ENCODE measurements at places on chromosomes 16 and 17.
A peak's percentile ranks its signal among the peaks of the same experiment; 100 is the strongest.

- no peak for DNase-seq
Observed at GRCh38 chr17:8062435-8062806, 23.6 kb downstream of the ALOX15B start.

DNA sequence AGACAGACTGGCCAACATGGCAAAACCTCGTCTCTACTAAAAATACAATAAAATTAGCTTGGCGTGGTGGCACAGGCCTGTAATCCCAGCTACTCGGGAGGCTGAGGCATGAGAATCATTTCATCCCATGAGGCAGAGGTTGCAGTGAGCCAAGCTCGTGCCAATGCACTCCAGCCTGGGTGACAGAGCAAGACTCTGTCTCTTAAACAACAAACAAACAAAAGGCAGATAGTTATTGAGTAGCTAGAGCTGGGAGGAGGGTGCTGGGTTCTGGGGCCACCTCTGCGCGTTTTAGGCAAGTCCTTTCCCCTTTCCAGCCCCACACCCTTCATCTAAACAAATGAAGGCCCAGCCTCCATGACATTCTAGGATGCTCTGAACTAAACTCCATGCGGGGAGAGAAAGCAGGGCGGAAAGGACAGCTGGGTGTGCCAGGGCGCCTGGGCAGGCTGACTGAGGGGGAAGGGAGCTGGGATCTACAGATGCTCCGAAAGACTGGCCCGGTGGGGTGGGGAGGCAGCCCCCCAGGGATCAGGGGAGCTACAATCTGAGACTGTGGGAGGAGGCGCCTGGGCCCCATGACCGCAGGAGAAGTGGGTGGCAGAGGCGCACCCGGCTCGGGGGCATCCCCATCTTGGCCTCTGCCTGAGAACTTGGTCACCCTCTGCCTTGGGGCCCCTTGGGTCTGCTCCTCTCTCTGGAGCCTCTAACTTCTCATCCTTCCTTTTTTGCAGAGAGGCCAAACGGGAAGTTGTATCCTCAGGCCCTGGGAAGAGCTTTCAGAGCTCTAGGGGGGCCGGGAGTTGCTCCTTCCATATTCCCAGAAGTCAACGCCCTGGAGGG lies 910 bp downstream of the ITGAL start:
- DNase-seq, result peak; percentile 54

- DNase-seq, result no peak
Observed at GRCh38 chr17:8315764-8316217, 5.8 kb downstream of the ARHGEF15 start.

DNA sequence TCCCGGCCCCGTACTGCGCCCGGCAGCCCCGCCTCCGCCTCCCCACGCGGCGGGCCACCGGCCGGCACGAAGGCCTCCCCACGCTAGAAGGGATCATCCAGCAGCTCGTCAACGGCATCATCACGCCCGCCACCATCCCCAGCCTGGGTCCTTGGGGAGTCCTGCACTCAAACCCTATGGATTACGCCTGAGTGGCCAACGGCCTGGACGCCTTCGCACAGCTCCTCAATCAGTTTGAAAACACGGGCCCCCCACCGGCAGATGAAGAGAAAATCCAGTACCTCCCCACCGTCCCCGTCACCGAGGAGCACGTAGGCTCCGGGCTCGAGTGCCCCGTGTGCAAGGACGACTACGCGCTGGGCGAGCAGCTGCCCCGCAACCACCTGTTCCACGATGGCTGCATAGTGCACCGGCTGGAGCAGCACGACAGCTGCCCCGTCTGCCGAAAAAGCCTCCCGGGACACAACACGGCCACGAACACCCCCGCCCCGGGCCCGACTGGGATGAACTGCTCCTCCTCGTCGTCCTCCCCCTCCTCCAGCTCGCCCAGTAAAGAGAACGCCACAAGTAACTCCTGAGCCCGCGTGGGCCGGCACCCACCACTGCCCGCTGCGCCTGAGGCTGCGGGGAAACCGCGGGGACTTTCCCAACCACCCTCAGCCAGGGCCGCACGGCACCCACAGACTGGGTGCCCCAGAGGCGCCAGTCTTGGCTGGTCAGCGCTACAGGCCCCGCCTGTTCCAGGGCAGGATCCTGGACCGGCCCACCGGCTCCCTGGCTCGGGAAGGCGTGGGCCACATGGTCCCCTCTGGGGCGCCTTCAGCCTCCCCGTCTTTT lies 39.0 kb upstream of the AKAP1 start:
- peak; percentile 46 for DNase-seq

DNA sequence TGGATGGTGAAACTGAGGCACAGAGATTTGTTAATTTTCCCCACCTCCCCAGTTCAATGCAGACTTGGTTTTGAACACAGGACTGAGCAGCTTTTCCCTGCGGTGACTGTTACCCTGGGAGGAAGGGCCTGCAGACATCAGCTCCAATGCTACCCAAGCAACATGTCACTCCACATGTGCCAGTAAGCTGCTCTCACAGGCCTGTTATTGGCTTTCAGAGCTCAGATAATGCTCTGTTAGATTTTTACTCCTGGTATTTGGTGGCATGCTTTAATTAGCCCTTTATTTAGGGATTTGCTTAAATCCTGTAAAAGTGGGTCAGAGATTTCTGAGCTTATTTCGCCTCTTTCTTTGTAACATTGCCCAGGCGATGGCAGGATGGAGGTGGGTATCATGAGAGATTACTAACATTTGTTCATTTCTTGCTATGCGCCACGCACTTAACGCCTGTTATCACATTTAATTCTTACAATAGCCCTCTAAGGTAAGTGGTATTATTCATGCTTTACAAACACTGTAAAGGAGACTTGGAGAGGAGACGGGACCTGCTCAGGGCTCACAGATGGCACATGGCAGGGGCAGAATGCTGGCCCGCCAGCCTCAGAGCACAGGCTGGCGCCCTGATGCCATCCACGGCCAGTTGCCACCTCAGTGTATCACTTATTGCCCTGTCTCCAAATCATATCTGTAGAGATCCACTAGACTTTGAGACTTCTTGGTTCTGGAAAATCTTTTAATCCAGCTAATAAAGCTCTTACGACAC lies 84.0 kb upstream of the CACNG5 start:
- DNase-seq, result no peak

DNA sequence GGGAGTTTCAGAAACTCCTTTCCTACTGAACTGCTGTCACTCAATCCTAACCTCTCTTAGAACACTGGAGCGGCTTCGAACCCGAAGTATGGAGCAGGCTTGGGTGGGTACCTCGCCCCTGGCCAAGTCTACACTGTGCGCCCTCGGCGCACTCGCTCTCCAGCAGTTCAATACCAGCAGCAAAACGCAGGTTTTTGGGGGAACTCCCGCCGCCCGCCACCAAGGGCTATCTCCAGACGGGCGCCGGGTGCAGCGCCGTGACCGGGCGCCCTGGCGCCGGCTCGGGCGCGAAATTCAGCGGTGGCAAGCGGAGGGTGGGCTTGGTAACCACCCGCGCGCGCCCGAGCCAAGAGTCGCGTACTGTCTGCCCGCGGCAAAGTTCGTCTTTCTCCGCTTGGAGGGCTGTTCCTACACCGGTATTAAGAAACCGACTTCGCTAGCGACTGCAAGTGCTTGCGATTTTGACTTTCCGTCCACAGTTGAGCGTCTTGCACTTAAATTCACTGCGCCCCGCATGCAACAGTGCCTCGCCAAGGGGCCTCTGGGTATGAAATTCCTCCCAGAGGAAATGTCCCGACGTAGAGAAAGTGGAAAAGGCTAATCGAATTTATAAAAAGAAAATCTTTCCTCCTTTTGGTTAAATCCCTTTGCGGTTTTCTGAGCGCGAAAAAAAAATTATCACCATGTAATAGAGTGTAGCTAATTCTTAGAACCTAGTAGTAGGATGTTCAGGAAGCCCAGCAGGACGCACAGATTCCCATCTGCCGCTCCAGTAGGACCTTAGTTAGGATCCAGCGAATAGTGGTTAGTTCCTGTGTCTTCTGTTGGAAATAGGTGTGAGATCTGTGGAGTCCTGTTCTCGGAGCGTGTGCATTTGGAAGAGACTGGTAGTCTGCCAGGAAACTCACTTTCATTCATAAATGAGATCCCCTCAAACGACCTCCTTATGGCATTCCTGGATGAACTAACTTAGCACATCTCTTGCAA lies 5.0 kb upstream of the SALL1 start:
- DNase-seq, result no peak

- DNase-seq, result no peak
Observed at GRCh38 chr17:81486199-81486810, 26.3 kb downstream of the ACTG1 start.

DNA sequence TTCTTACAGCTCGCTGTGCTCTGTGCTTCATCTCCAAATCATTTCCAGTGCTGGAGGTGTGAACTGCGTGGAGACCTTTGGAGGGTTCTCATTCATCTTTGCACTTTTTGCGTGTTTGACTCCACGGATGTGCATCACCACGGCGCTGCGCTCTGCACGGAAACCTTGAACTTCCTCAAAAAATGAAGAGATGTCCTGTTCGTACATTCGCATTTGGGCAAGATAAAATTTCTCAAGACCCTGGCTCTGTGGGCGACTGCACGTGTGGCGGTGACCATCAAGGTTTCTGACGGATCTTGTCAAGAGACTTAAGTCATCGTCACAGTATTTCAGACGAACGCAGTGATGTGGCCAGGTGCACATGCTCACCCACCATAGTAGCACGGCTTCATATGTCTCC lies 10.3 kb upstream of the PVALEF start:
- no peak for DNase-seq

- DNase-seq, result no peak
Observed at GRCh38 chr16:86669937-86670749, 91.8 kb downstream of the FOXL1 start.

All from GM12892 (cell line).